ENCODE measurements at places on chromosomes 7 and 10.

DNA sequence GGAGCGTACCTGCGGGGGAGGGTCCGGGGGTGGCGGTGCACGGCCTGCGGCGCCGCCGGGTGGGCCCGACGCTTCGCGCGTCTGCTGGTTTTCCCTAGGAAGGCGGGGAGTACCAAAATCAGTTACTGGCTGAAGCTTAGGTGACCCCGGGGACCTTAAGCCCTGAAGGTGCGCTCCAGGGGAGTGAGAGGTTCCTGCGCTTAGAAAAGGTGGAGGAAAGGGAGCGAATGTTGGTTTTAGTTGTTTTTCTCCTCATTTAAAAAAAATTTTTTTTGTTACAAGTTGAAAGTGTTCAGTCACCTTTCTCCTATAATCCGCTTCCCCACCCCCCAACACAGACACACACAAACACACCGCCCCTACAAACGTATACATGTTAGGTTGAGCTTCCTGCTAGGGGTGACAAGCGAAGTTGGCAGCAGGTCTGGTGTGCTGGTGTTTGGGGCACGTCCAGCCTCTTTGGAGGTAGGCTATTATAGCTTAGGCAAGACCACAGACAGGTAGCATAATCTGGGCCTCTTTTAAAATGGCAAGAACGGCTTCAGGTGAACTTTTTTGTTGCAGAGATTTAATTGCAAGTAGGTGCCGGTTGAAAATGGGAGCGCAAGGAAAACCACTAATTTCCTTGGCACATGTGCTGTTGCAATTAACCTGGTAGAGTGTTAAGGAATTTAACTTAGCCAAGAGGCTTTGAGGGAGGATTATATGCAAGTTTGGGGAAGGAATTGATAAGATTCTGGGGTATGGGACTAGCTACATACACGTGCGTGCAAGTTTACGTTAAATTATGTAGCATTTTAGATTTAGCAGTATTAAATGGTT, 945 bp downstream of the ADD3 start:
- DNase-seq = no peak

DNA sequence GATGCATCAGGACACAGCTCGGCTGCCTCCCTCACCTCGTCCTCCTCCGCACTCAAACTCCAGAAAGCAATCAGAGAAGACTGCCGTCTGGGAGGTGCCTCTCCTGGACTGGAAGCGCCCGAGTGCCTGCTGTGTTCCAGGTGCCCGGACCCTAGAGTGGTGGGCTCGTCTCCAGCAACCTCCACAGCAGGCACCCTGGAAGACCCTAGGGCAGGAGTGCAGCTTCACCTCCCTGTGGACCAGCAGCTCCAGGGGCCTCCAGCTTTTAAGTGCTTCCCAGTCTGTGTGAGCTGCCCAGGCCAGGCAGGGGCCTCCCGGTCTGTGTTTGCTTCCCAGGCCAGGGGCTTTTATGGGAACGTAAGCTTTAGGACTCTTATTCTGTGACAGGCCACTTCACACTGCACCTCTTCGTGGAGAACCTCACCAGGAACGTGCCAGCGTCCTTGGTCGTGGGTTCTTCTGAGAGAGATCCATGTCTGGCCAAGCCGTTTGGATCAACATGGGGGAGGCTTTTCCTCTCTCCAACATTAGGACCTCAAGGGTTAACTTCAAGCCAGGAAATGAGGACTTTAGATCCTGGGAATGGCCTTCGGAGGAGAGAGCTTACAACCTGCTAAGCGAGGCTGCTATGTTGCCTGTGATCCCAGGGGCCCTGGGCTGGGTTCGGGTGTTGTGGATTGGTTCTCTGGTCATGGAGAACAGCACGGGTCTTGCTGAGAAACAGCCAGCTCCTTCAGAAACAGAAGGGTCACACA, 5.9 kb upstream of the PWWP2B start:
- no peak for DNase-seq

- no peak for DNase-seq
Observed at GRCh38 chr10:3480281-3480989, 304.6 kb downstream of the KLF6 start.

GRCh38 chr7:23306936-23307521, 7.9 kb downstream of the MALSU1 start:
- no peak for DNase-seq

- no peak for DNase-seq
Observed at GRCh38 chr7:36719083-36719632, 5.1 kb downstream of the AOAH start.

GRCh38 chr10:11088709-11089108, 71.0 kb downstream of the CELF2 start:
- no peak for DNase-seq

DNA sequence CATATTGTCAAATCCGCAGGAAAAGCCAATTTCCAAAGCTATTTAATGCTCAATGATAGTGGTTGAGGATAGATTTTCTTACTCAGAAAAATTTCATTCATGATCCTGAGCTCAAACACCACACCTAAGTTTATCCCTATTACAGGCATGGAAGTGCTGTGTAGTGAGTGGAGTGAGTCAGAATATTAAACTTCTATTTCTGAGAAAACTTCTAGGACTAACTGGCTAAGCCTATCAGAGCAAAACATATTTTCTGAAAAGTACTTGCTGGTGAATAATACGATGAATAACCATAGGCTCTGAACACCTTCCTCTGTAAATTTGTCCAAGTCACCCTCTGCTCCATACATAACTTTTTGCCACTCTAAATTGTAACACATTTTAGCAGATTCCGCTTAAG, 221.5 kb downstream of the SUGCT start:
- no peak for DNase-seq

DNA sequence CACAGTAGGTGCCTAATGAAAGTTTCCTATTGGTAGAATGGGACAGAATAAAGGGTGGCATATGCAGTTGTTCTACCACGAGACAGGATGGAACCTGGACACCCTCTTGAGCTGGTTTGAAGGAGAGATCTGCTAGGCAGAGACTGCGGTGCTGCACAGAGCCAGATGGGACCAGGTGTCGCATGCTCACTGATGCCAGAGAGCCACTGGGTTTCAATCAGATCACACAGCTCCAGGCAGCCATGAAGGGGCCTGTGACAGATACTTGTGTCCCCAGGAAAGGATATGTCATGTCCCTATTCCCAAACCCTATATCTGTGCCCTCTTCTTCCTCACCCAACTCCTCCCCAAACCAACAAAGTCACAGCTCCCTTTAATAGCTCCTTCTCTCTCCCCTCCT, 235.7 kb downstream of the PRPF18 start:
- DNase-seq = no peak

- DNase-seq = no peak
Observed at GRCh38 chr10:12642036-12642435, 292.7 kb downstream of the CAMK1D start.

- DNase-seq = no peak
Observed at GRCh38 chr7:105268056-105268455, 120.7 kb downstream of the SRPK2 start.

GRCh38 chr7:30923774-30924413, 12.2 kb downstream of the AQP1 start:
- no peak for DNase-seq

GRCh38 chr10:35456153-35456720, 119.9 kb downstream of the CCNY start:
- DNase-seq = no peak

GRCh38 chr10:123781324-123781900, 110.2 kb downstream of the CPXM2 start:
- DNase-seq = no peak

- DNase-seq = no peak
Observed at GRCh38 chr10:16765509-16766375, 51.5 kb downstream of the RSU1 start.

DNA sequence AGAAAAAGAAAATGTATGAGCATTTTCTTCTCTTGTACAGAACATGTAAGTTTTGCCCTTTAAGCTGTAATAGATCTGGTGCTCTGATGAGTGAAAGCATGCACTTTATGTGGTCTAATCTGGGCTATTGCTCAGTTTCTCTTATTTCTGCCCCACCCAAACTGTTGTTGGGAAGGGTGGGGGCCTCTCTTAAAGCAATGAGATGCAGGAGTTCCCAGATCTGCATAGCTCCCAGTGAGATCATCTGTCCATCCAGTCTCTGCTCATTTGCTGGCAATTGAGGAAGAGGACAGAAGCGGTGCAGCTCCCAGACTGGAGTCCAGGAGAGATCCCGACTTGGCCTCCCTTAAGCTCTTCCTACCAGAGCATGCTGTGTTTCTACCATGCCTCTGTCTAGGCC, 114.9 kb upstream of the SORCS3 start:
- no peak for DNase-seq

- no peak for DNase-seq
Observed at GRCh38 chr7:103680161-103681144, 234.4 kb upstream of the SLC26A5 start.

GRCh38 chr7:20327055-20327454, 3.6 kb upstream of the ITGB8 start:
- no peak for DNase-seq
